ENCODE measurements at places on chromosomes 4 and X. TPM values are rescaled to one million over a fixed set of nuclear protein-coding genes. Genes with fewer than 3 reads are reported as not detected.

- H3K27me3 ChIP-seq: no peaks in the 10 kb centered on the region
- no peaks in the 10 kb centered on the region for H3K4me1 ChIP-seq
- H3K4me3 ChIP-seq: no peak overlapping the region
- no peaks in the 10 kb centered on the region for H3K36me3 ChIP-seq
These were observed 733.7 kb upstream of the CT83 start for GRCh38 chrX:117196481-117196880.

GRCh38 chr4:128162434-128162833, 101.3 kb downstream of the LARP1B start:
- no peaks in the 10 kb centered on the region for H3K36me3 ChIP-seq
- H3K27me3 ChIP-seq: no peaks in the 10 kb centered on the region
- H3K4me1 ChIP-seq: no peaks in the 10 kb centered on the region
- no peak for DNase-seq

Gene CDS1
- 0.28 TPM for total RNA-seq

Gene TCEAL2
- total RNA-seq: 0.53 TPM

GRCh38 chr4:61336916-61337315, 136.8 kb downstream of the ADGRL3 start:
- no peaks in the 10 kb centered on the region for H3K27me3 ChIP-seq
- no peaks in the 10 kb centered on the region for H3K36me3 ChIP-seq
- no peak overlapping the region for H3K27ac ChIP-seq
- DNase-seq: no peak

GRCh38 chr4:144451766-144452450, 194.0 kb upstream of the HHIP start:
- H3K27ac ChIP-seq: no peak overlapping the region
- H3K4me3 ChIP-seq: no peak overlapping the region
- H3K27me3 ChIP-seq: no peaks in the 10 kb centered on the region
- no peaks in the 10 kb centered on the region for H3K36me3 ChIP-seq
- H3K4me1 ChIP-seq: no peaks in the 10 kb centered on the region

DNA sequence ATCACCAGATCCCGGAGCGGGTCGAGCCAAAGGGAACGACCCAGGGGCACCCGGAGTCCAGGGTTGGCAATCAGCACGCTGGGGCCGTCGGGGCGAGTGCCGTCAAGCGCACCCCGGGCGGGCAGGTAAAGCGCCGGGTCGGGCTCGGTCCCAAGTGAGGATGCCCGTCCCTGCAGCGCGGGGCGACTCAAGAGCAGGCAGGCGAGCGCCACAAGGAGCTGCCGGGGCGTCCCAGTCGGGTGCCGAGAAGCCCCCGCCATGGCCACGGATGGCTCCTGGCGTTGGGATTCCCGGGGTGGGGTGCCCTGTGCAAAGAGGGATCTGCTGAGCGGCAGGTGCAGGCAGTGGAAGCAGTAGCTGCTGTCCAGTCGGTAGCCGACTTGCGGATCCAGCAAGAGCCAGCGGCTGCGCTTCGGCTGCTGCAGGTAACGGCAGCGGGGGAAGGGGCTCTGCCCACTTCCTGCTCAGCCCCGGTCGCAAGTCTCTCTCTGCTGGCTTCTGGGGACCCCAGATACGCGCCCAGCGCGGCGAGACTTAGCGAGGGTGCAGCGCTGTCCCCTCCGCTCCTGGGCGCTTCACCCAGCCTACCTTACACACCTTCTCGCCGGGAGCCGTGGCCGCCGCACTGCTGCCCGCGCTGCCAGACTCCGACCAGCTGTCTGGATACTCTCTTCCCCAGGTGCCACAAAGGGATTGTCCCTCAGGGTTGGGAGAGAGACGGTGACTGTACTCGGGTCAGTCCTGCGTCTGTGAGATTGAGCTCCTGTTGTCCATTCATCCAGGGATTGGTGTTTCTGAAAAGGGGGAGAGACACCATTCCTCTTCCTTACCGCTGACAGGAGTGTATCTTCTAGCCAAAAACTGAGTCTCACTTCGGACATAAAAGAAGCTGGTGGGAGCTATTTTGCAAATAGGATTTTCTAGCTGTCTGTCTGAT, at the start of gene FREM3:
Gene FREM3 (minus strand): TSS at position 260 of the 937 bp plus-strand sequence. CDS start 0 bp downstream, at position 260.
- peak within 1 kb of the TSS; percentile 78 for H3K4me3 ChIP-seq
- H3K27ac ChIP-seq: no peak within 1 kb of the TSS
- DNase-seq: peak; percentile 9
- H3K4me1 ChIP-seq: peaks cover 10% of the 10 kb centered on the region
- H3K27me3 ChIP-seq: peaks cover 50% of the 10 kb centered on the region

- H3K27ac ChIP-seq: no peak overlapping the region
- peaks cover 6% of the 10 kb centered on the region for H3K27me3 ChIP-seq
- no peaks in the 10 kb centered on the region for H3K36me3 ChIP-seq
- no peaks in the 10 kb centered on the region for H3K4me1 ChIP-seq
- DNase-seq: no peak
These were observed 63.2 kb upstream of the FAM47B start for GRCh38 chrX:34879346-34879745.

Gene DCHS2
- total RNA-seq: not detected
